Left lobe of liver (tissue), 2 donors: ENCODE measurements at places on chromosomes 7 and 10.

DNA sequence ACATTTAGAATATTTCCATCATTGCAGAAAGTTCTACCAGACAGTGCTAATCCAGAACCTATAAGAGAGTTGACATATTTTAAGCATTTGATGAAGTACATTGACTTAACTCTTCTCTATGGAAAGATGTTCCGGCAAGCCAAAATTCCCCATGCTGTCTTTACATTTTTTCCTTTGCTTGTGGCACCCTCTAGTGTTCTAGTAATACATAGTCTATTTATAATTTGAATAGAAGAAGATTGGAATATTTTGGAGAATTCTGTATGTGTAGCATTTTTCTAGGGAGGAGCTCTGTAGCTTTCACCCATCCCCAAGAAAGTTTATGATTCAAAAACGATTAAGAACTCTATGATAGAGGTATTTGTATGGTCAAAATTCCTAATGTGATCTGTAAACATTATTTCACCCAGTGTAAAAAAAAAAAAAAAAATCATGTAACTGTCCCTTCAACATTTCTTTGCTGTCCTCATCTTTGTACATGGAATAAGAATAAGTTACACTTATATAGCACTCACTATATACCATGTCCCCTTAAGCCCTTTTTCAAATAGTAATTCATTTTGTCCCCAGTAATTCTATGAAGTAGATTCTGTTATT, 33.2 kb downstream of the NRF1 start:
- DNase-seq: no peak

GRCh38 chr7:71611986-71612385, 480.0 kb downstream of the GALNT17 start:
- no peak for DNase-seq

GRCh38 chr7:85710960-85711359, 524.1 kb upstream of the SEMA3D start:
- DNase-seq: no peak

DNA sequence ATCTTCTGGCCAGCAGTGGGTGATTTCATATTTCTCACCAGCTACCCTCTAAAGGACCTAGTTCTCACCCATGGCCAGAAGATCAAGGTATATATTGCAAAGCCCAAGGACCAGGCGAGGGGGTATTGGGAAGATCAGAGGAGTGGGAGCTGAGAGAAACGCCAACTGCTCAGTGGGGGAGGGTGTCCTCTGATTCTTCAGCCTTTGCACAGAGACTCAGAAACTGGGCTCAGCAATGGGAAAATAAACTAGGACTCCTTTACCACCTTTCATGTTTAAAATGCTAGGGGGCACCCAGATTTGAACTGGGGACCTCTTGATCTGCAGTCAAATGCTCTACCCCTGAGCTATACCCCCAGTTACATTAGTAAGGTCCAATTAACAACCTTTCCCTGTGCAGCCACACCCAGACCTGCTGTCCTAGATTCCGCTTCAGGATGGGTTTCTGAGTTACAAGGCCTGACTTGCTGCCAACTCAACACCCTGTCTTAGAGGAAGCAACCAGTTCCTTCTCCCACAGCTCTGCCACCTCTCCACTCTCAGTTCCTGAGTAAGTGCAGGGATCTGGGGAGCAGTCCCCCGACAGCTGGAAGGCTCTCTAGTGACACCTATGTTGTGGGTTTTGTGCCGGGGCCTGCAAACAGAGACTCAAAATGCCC, 93.5 kb downstream of the ZNF783 start:
- no peak for DNase-seq

- DNase-seq: no peak
Measured at GRCh38 chr10:63832686-63833085, 311.5 kb downstream of the REEP3 start.

DNA sequence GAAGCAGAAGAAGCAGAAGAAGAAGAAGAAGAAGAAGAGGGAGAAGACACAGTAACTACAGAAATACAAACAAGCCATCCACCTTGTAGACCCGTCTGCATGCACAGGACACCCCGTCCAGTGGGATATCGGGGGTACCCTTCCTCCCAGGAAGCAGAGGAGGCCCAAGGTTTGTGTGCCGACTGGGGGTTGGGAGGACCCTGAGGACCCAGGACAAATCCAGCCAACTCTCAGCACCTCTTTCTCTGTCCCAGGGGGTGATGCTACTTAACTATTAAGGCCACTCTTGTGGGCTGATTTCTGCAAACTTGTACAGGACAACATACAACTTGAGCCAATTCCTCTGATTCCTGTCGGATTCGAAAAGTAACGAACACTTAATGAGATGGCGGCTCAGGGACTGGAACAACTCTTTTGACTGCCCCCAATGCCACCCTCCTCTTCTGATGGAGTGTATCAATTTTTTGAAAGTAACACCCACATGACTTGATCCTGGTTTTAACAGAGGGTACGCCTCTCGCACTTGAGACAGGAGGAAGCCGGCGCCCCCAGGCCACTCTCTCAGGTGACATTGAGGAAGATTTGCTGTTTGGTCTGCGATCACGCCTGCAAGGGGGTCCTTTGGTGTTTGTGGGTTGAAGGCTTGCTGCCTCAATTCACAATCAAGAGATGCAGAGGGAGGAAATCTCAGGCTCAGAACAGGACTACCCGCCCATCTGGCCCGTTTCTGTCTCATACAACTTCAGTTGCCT, 192.6 kb downstream of the TNS3 start:
- peak; percentile 22 for DNase-seq

GRCh38 chr10:44651834-44652233, 259.3 kb upstream of the TMEM72 start:
- no peak for DNase-seq

GRCh38 chr10:21334891-21335696, 190.4 kb downstream of the SKIDA1 start:
- no peak for DNase-seq

- peak; percentile 69 for DNase-seq
Measured at GRCh38 chr10:100482181-100482833, 19.5 kb downstream of the WNT8B start.

DNA sequence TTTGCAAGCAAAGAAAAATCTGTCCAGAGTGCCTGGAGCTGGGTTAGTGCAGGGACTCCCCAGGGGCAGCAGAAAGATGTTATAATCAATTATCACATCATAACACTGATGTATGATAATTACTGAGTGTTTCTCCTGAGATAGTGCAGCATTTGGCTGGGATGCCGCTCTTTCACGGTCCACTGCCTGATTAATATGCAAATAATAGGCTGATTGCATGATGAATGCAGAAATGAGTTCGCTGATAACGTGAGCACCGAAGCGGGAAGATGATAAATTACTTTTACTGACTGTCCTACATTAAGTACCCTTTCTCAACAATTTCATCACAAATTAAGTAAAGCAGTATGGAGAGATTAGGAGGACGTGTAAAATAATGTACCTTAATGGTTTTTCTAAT, 71.4 kb upstream of the SH2B2 start:
- DNase-seq: no peak

GRCh38 chr7:116780521-116780920, 81.9 kb upstream of the CAPZA2 start:
- no peak for DNase-seq

GRCh38 chr7:33745934-33746333, 159.4 kb upstream of the BMPER start:
- DNase-seq: no peak

GRCh38 chr7:347644-348479, 57.9 kb downstream of the FOXL3 start:
- DNase-seq: no peak

GRCh38 chr7:107029061-107029763, 15.3 kb upstream of the PRKAR2B start:
- no peak for DNase-seq

DNA sequence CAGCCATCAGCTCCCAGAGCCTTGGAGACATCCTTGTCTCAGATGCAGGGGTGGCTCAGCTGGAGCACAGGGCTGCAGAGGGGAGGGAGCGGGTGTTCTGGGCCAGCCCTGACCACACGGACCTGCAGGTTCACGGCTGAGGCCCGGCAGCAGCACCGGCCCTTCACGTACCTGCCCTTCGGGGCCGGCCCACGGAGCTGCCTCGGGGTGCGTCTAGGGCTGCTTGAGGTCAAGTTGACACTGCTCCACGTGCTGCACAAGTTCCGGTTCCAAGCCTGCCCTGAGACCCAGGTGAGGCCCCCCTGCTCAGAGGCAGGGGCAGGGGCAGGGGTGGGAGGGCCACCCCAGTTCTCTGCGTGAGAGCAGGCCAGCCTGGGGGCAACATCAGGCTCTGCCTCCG, 45.2 kb downstream of the PARP12 start:
- DNase-seq: no peak
